ENCODE measurements at places on chromosomes 2 and 18.
A peak's percentile ranks its signal among the peaks of the same experiment; 100 is the strongest.

- DNase-seq, result no peak
Observed at GRCh38 chr2:118616432-118616831, 231.0 kb downstream of the EN1 start.

DNA sequence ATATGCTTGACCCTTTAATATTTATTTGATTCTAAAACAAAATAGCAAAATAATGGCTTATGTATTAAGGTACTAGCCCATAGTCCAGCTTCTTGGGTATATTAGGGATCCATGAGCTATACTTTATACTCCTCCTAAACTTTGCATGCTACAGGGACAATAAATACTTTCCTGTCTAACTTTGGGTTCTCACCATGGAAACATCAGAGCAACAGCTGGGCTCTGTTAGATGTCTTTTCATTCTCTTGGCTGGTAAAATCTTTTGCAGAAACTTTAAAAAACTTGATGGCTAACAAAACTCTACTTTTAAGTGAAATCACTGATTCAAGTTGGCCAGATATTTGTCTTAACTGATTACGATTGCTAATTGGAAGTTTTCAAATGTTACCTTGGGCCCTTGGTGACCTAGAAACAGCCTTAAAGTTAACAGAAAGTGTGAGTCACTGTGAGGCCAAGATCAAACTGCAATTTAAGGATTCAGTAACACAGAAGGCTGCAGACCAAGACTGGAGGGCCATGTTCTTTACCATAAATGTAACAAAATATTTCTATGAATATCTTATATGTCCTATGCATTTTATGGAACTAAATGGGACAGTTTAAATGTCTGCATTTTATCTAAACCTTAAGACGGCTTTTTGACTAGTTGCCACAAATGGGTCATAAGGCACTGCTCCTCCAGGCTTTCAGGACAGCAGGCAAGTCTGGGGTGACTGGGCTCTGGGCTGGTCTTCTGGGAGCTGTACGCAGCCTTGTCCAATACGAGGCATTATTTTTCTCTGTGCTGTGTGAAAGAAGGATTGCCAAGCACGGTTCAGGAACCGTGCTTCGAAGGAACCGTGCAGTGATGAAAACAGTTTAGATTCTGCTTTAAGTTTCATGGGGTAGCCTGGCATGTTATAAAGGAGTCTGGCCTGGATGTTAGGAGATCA lies 188.5 kb downstream of the TPGS2 start:
- DNase-seq, result no peak

GRCh38 chr2:118614841-118615271 lies 232.6 kb downstream of the EN1 start:
- DNase-seq, result no peak

GRCh38 chr18:57780318-57780705 lies 22.8 kb downstream of the ATP8B1 start:
- no peak for DNase-seq

GRCh38 chr18:50461251-50461650 lies 86.4 kb downstream of the SKA1 start:
- no peak for DNase-seq

- no peak for DNase-seq
Observed at GRCh38 chr2:84373391-84373790, 85.7 kb downstream of the SUCLG1 start.

GRCh38 chr2:127081826-127082633 lies 24.9 kb downstream of the BIN1 start:
- peak; percentile 54 for DNase-seq

DNA sequence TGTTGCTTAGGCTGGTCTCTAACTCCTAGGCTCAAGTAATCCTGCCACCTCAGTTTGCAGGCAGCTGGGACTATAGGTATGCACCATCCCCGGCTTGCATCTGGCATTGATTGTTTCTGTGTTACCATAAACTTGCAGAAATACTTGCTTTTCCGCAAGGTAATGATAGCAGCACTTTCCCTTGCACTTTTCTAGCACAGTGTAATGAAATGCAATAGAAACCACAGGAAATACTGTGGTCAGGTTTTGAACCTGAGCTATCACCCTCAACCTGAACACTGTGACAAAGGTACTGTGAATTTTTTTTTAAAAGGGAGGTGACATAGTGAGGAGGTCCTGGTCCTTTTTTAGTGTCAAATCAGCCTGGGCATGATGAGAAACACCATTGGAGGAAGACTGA lies 38.3 kb downstream of the DHRS9 start:
- no peak for DNase-seq

DNA sequence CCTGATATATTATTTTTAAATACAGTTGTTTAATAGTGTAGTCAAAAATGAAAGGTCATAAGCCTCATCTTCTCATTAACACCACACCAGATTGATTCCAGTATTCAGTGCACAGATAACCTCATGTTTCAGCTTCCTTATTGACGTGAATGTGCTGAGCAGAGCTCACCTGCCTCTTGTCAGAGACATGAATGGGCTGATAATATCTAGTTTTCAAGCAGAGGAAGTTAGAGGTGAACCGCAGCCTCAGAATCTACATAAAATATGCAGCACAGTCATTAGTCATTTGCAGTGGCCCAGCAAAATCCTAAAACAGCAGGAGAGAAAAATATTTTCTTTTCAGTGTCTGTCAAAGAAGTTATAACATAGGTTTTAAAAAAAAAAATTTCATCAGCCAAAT lies 216.2 kb downstream of the GBX2 start:
- DNase-seq, result peak; percentile 10

- DNase-seq, result no peak
Observed at GRCh38 chr2:28407976-28408690, 15.5 kb downstream of the FOSL2 start.

DNA sequence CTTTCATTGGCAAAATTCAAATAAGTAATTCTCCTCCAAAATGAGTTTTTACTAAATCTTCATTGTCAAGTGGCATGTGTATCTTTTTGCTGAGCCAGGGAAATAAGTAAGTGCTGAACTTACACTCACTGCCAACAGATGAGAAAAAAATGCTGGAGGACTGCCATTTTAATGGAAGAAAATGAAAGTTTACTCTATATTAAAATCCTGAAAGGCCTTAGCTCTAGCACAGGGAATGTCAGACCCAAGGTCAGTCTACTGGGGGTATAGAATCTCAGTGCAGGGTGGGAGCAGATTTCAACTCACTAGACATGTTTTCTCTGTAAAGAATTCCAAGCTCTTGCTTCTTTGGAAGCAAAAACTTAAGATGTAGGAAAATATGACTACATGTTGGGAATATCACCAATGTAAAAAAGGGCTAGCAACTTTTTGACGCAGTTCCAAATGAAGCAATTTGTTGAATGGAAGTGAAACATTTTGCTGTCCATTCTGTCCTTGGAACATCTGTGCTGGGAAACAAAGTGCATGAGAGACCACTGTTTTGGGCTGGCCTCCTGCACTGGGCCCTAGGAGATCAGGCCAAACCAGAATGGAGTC lies 127.0 kb downstream of the ST6GAL2 start:
- DNase-seq, result no peak

- DNase-seq, result no peak
Observed at GRCh38 chr2:28343184-28343942, 49.3 kb upstream of the FOSL2 start.

DNA sequence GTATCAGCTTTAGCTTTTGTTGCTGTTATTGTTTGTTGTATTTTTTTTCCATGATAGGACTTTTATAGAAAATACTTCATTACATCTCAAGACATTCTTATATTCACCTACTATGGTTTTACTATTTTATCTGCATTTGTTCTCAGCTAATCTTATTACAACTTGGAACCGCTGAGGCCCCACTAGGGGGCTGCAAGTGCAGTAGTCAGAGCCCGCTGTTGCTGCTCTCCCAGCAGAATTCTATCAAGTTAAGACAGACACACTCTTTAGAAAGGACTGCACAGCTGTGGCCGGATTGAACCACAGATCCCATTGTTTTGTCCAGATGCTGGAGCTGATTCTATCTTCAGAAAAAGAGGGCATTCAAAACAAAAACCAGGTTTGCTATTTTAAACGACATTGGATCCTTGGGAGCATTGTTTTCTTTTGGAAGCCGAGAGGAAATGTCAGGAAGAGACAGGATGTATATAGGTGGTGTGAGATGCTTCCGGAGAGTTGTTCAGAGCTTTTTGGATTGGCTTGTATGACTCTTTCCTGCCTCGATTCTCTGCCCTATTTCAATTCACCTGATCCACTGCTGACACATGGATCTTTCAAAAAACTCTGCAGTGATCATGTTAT lies 105.7 kb upstream of the GAREM1 start:
- DNase-seq, result no peak

DNA sequence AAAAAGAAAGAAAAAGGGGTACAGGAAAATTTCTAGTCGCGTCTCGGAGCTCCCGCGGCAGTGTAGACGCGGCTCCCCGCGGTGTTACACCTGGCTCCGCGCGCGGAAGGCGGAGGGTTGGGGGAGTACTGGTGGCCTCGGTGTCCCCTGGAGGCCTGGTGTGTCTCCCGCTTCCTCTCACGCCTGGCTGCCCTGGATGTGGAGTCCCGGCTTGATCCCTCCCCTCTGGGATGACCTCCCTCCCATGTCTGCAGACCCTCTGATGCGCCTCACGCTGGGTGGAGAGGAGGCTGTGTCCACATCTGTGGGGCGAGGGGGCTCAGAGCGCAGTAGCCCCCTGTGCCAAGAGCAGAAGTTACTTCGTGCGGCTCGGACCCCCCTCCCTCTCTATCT lies 1.2 kb downstream of the KIF5C start:
- DNase-seq, result no peak

- no peak for DNase-seq
Observed at GRCh38 chr18:9619545-9619944, 5.2 kb upstream of the PPP4R1 start.

- DNase-seq, result peak; percentile 20
Observed at GRCh38 chr2:96913398-96914202, 43.7 kb upstream of the SEMA4C start.

DNA sequence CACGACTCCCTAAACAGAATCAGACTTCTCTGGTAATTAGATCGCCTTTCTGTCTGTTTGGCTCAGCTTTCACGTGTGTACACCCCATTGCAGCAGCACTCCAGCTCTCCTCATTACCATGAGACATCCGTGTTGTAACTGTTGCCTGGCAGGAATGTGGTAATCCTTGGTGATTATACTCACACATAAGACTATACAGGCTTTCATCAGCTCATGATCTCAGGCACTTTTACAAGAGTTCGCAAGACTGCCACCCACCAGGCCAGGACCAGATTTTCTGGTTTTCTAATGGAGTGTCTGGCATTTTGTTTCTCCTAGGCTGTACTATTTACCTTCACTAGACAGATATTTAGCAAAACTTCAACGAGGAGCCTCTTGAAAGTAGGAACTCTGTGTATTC lies 50.2 kb downstream of the ACVR1 start:
- DNase-seq, result no peak

DNA sequence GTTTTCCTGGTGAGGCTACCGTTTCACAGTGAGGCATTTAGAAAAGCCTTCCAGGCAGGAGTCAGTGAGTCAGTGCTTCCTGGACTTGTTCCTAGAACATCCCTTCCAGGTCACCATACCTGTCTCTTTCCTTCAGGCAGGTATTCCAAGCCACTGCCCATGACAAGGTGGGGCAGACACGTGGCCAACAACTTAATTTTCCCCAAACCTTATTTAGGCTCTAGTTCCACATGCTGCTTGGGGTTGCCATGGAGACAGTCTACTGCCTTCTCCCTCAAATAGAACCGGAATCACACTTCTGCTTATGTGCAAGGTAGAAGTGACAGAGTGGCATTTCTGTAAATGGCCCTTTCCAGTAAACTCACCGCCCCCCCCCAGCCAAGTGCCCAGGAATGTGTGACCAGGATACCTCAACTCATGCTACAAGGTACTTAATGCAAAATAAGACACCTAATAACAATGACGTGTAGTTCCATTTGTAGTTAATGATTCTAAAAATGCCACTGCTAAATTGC lies 258.3 kb downstream of the PRKCE start:
- no peak for DNase-seq

DNA sequence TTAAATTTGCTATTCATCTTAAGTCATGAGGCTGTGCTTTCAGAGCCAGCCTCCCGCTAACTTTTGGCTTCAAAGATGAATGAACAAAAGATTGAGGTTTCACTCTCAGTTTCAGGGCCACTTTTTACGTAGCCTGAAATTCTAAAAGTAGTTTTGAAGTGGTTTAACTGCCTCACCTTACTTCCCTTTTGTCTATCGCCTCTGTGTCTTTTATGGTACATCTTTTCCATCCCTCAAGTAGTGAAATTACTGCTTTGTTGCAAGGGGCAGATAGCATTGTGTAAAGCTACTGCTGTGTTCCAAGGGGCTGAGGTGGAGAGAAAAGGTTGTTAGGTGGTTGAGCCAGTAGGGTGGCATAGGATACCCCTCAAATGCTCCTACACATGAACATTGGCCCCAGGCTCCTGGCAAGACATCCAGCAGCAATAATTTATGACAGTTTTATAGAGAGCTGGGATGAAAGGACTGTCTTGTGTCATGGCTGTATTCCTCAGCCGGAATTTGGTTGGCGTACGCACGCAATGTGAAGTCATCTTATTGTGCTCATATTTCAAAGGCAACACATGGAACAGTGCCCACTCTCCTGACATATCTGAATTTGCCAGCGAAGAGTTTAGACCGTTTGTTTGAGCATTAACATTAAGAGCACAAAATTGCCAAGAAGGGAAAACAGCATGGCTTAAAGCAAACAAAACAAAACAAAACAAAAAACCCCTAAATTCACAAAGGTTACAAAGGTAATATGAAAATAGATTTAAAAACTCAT lies 32.2 kb downstream of the QPCT start:
- no peak for DNase-seq

DNA sequence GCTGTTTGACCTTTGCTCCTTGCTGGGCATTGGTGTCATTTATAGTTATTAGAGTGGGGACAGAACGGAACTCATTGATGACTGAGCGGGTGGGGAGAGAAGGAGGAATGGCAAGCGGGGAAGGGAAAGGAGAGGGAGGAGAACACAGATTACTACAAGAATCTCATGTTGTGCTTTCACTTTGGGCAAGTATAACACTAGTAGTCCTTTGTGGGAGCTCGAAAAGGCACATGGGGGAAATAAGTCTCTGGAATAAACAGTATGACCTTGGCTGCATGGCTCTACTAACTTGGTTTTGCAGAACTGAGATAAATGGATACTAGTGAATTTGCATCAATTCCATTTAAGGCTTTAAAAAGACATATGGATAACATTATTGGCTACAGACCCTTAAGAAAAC lies 161.7 kb upstream of the NABP1 start:
- DNase-seq, result no peak

- DNase-seq, result no peak
Observed at GRCh38 chr18:58013241-58014211, 30.5 kb upstream of the NEDD4L start.

- DNase-seq, result no peak
Observed at GRCh38 chr2:603427-603826, 73.8 kb downstream of the TMEM18 start.

GRCh38 chr2:9782197-9782719 lies 61.0 kb upstream of the TAF1B start:
- DNase-seq, result no peak

Data from stimulated activated CD8-positive, alpha-beta memory T cell treated with anti-CD3 and anti-CD28 coated beads, Interleukin-7, amount 100 ng/mL, for 48 hours (primary cell).